KG1 (cell line): ENCODE measurements at places on chromosomes 3 and 15.

DNA sequence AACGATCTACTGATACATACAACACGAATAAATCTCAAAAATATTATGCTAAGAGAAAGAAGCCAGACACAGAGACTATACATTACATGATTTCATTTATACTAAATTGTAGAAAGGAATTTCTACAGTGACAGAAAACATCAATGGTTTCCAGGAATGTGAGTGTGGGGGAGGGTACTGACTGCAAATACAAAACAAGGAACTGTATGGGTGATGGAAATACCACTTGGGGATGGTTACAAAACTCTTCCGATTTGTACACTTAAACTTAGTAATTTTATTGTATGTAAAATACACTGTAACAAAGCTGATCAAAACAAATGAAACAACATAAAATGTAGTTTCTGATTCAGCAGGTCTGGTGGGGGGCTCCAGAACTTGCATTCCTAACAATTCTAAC, 45.8 kb upstream of the IP6K2 start:
- no peak for DNase-seq

- no peak for DNase-seq
Measured at GRCh38 chr3:40137591-40138295, 171.8 kb upstream of the EIF1B start.

GRCh38 chr3:157135671-157136396, 24.1 kb downstream of the CCNL1 start:
- DNase-seq, result no peak

GRCh38 chr3:151796105-151796680, 17.7 kb upstream of the AADAC start:
- no peak for DNase-seq

DNA sequence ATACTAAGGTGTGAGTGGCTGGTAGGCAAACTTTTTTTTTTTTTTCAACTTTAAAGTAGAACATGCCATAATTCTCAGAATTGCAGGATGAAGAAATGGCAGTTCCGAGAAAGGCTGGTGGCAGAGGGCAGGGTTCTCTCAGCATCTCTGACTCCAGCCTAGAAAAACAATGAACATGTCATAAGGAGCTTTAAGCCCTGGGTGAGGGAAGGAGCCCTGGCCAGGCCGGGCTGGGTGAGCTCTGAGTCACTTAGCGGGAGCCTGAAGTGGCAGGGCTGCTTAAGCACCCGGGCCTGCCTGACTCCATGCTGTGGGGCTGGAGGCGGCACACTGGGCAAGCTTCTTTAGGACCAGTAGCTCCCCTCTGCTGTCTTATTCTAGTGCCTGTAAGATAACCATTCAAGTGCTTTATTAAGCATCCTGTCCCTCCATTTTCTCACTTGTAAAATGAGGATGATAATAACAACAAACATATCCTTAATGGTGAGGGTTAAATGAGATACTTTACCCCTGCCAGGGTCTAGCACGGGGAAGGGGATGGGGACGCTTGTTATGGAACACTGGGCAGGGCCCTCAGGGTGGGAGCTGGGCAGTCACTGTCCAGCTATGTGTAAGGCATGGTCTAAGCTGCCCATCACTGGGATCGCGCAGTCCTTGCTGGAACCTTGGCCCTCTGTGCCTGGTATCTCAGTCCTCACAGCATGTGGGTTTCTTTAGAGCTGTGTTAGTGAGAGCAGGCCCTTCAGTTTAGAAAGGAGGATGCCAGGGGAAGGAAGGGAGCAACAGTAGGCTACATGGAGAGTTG, 18.4 kb downstream of the SMAD6 start:
- DNase-seq, result no peak

- no peak for DNase-seq
Measured at GRCh38 chr15:51144021-51144532, 49.4 kb upstream of the TNFAIP8L3 start.

DNA sequence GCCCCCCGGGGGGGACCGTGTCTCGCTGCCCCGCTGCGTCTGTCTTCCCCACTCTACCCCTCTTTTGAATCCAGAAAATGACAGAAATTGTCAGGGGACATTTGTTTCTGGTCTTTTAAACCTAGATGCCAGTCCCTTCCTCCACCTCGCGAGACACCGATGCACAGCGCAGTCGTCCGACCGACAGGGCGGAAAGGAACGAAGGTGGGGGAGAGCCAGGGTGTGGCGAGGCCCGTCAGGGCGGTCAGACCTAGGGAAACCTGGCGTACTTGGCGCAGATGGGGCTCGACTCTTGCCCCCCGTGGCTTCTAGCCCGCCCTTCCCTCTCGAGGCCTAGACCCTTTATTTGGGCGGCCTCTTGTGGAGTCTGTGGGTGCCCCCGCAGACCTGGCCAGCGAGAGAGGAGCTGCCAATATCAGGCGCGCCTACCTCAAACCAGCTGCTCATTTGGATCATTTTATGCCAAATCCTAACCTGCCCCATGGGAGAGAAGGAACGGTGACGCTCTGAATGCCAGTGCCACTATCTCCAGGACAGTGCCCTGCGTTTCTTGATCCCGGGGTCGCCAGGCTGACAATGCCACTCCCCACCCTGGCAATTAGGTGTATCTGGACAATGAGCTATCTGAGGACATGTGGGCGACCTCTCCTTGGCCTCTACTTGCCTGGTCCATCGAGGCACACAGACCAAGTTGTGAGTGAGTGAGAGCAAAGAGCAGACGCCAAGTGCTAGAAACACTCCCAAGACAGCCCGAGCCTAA, 500 bp upstream of the RAB6B start:
- no peak for DNase-seq
